ENCODE measurements at places on chromosomes 12 and 14. TPM values are rescaled to one million over a fixed set of nuclear protein-coding genes. Genes with fewer than 3 reads are reported as not detected.

- no peak overlapping the region for H3K4me3 ChIP-seq
- no peak overlapping the region for H3K27ac ChIP-seq
- peaks cover 69% of the 10 kb centered on the region for H3K36me3 ChIP-seq
- H3K27me3 ChIP-seq, result no peaks in the 10 kb centered on the region
- DNase-seq, result no peak
- no peaks in the 10 kb centered on the region for H3K4me1 ChIP-seq
Observed at GRCh38 chr12:101372431-101372830, 35.1 kb downstream of the ARL1 start.

GRCh38 chr12:88985011-88985410, 367.3 kb downstream of the DUSP6 start:
- H3K36me3 ChIP-seq, result no peaks in the 10 kb centered on the region
- no peak for DNase-seq
- no peaks in the 10 kb centered on the region for H3K4me1 ChIP-seq

The TTC6 gene
- not detected for polyA plus RNA-seq

GRCh38 chr12:124437617-124438436, 129.6 kb downstream of the NCOR2 start:
- DNase-seq, result no peak
- no peak overlapping the region for H3K4me3 ChIP-seq
- peaks cover 8% of the 10 kb centered on the region for H3K36me3 ChIP-seq
- H3K27me3 ChIP-seq, result no peaks in the 10 kb centered on the region

The TTC9 gene
- 0.29 TPM for polyA plus RNA-seq

DNA sequence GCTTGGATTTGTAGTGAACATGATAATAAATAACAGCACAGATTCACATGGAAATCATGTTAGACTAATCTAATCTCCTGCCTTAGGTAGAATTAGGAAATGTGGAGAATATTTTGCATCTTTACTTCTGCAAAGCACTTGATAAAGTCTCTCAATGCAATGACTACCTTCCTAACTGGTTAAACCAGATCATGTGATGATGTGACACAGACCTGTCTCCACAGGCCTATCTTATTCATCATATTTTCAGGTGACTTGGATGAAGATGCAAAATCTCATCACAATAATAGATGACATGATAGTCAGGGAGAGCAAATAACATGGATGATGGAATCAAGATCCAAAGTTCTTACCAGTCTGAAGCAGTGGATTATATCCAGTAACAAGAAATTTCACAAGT, 38.5 kb upstream of the RNASE1 start:
- H3K36me3 ChIP-seq, result no peaks in the 10 kb centered on the region
- no peak for DNase-seq
- no peak overlapping the region for H3K4me3 ChIP-seq
- H3K27ac ChIP-seq, result no peak overlapping the region
- no peaks in the 10 kb centered on the region for H3K4me1 ChIP-seq

GRCh38 chr12:65168681-65169319, 583 bp upstream of the LEMD3 start:
- H3K27ac ChIP-seq, result peak overlapping the region; percentile 58
- H3K4me3 ChIP-seq, result peak overlapping the region; percentile 94
- H3K27me3 ChIP-seq, result peaks cover 5% of the 10 kb centered on the region

- H3K36me3 ChIP-seq, result peaks cover 3% of the 10 kb centered on the region
- DNase-seq, result peak; percentile 88
- H3K4me1 ChIP-seq, result peaks cover 14% of the 10 kb centered on the region
- H3K4me3 ChIP-seq, result peak within 1 kb of the TSS; percentile 85
Observed at GRCh38 chr14:24367514-24368211, at the start of gene NFATC4. Gene NFATC4, plus strand, starts transcription at chr14:24368184. Its CDS starts 157 bp downstream, at chr14:24368341.

The STXBP6 gene
- 0.36 TPM for polyA plus RNA-seq

DNA sequence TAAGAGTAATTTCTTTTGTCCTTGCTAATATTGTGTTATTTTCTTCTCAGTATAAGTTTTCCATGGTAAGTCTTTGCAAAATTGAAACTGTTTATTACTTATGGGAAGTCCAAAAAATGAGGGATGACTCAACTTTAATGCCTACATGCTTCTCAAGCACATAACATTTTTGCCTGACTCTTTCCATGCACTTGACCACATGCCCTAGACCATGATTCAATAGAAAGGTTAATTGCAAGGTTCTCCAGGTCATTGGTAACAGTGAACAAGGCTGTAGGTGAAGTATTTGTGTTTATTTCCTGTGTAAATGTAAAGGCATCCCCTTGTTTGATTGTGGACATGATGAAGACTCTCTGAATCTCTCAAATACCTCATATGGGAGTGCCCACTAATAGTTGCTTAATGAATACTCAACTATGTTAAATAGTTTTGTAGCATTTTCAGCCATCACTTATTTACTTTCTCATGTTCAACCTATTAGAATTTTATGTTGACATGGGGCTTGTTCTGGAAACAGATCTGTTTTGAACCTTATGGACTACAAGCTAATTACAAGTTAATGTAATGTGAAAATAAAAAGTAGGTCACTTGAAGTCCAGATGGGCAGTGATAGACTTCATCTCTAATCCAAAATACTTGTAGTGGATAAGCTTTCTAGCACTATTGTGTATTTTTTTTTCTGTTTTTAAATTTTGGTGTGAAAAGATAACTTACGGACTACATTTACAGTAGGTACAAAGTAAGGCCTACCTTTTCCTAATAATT, 131.7 kb downstream of the TMTC2 start:
- no peak overlapping the region for H3K27ac ChIP-seq
- H3K4me1 ChIP-seq, result no peaks in the 10 kb centered on the region
- H3K27me3 ChIP-seq, result no peaks in the 10 kb centered on the region
- H3K4me3 ChIP-seq, result no peak overlapping the region
- H3K36me3 ChIP-seq, result no peaks in the 10 kb centered on the region

- H3K36me3 ChIP-seq, result no peaks in the 10 kb centered on the region
- DNase-seq, result no peak
- no peaks in the 10 kb centered on the region for H3K27me3 ChIP-seq
Observed at GRCh38 chr12:12676605-12677004, 19.4 kb downstream of the GPR19 start.

The RHNO1 gene
- polyA plus RNA-seq, result 39.5 TPM

DNA sequence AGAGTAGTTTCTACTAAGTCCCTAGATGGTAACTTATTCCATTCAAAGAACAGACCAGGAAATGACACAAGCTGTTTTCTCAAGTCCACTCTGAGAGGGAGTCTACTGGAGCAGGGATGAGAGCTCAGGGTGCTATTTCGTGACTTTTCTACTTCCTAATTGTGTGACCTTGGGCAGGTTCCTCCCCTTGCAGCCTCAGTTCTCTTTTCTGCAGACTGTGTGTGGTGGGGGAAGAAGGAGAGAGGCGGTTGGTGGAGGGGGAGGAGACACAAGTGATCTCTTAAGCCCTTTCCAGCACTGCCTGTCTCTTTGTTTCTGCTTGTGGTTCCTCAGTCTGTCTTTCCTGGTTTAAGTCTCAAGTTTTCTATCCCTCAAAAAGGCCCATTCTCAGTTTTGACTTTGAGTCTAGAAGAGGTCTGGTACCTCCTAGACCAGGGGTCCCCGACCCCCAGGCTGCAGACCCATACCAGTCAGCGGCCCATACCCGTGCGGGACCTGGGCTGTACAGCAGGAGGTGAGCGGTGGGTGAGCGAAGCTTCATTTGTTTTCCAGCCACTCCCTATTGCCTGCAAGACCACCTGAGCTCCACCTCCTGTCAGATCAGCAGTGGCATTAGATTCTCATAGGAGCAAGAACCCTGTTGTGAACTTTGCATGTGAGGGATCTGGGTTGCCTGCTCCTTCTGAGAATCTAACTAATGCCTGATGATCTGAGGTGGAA, 10.7 kb downstream of the FGF6 start:
- no peaks in the 10 kb centered on the region for H3K4me1 ChIP-seq
- no peak overlapping the region for H3K27ac ChIP-seq
- 0 out of 2 replicates have a peak, but pooled peaks cover 7% of the 10 kb centered on the region for H3K27me3 ChIP-seq
- no peak overlapping the region for H3K4me3 ChIP-seq

DNA sequence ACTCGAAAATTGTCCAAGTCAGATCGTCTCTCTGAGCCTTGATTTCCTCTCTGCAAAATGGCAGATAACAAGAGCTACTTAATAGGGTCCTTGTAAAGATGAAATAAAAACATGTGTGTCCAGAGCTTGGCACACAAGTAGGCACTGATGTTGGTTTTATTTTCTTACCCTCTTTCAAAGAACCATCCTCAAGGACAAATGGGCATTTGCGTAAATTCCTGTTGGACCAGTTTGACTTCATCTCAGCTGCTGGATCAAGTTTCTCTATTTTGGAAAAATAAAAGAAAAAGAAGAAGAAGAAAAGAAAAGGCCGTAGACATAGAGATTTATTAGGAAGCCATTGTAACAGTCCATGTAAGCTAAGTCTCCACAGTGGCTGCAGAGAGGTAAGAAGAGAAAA, 47.2 kb downstream of the MAP1LC3B2 start:
- H3K27me3 ChIP-seq, result no peaks in the 10 kb centered on the region
- no peak overlapping the region for H3K27ac ChIP-seq
- no peak for DNase-seq
- H3K4me3 ChIP-seq, result no peak overlapping the region
- H3K36me3 ChIP-seq, result no peaks in the 10 kb centered on the region
- peaks cover 6% of the 10 kb centered on the region for H3K4me1 ChIP-seq

GRCh38 chr12:82638324-82638723, 48.4 kb upstream of the TMTC2 start:
- H3K27ac ChIP-seq, result no peak overlapping the region
- no peak for DNase-seq
- no peak overlapping the region for H3K4me3 ChIP-seq
- H3K27me3 ChIP-seq, result no peaks in the 10 kb centered on the region

DNA sequence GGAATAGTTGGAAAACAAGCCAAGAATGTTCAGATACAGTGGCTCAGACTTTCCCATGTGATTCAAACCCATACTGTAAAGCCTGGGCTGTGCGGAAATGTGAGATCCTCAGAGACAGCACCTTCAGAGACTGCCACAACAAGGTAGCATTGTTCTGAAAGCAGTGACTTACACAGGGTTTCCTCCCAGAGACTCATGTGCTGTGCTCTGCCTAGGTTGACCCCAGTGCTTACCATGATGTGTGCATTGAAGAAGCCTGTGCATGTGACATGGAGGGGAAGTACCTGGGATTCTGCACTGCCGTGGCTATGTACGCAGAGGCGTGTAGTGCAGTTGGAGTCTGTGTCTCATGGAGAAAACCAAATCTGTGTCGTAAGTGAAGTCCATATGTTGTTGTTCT, 219.4 kb downstream of the LRRK2 start:
- no peak overlapping the region for H3K27ac ChIP-seq
- no peak overlapping the region for H3K4me3 ChIP-seq
- no peaks in the 10 kb centered on the region for H3K4me1 ChIP-seq

- peak; percentile 55 for DNase-seq
- peaks cover 14% of the 10 kb centered on the region for H3K4me1 ChIP-seq
- no peaks in the 10 kb centered on the region for H3K27me3 ChIP-seq
- H3K36me3 ChIP-seq, result peaks cover 7% of the 10 kb centered on the region
Observed at GRCh38 chr12:55965941-55966407, at the start of gene PMEL. Gene PMEL, minus strand, starts transcription at chr12:55966042. Its CDS starts 31 bp downstream, at chr12:55966011.

DNA sequence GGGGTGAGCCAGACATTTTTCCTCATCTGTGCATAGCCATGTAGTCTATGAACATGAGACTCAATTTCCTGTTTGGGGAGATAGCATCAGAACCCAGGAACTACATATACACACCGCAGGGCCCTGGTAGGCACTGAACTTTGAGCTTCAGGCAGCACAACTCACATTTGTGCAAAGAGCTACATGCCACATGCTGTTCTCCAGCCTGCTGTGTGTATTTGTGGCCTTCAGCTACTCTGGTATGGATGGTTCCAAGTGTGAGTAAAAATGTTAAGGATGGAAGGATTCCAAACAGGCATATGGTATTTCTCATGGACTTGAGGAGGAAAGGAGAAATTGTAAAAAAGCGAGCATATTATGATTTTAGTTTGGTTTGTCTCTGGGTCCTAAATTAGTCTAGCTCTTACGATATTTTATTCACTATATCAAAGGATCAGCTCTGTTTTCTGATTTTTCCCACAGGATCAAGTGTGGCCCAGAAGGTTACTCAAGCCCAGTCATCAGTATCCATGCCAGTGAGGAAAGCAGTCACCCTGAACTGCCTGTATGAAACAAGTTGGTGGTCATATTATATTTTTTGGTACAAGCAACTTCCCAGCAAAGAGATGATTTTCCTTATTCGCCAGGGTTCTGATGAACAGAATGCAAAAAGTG, 422.4 kb upstream of the OR4E1 start:
- H3K4me1 ChIP-seq, result no peaks in the 10 kb centered on the region
- H3K4me3 ChIP-seq, result no peak overlapping the region
- no peak for DNase-seq
- H3K27ac ChIP-seq, result no peak overlapping the region
- no peaks in the 10 kb centered on the region for H3K27me3 ChIP-seq

The GARIN6 gene
- not detected for polyA plus RNA-seq

DNA sequence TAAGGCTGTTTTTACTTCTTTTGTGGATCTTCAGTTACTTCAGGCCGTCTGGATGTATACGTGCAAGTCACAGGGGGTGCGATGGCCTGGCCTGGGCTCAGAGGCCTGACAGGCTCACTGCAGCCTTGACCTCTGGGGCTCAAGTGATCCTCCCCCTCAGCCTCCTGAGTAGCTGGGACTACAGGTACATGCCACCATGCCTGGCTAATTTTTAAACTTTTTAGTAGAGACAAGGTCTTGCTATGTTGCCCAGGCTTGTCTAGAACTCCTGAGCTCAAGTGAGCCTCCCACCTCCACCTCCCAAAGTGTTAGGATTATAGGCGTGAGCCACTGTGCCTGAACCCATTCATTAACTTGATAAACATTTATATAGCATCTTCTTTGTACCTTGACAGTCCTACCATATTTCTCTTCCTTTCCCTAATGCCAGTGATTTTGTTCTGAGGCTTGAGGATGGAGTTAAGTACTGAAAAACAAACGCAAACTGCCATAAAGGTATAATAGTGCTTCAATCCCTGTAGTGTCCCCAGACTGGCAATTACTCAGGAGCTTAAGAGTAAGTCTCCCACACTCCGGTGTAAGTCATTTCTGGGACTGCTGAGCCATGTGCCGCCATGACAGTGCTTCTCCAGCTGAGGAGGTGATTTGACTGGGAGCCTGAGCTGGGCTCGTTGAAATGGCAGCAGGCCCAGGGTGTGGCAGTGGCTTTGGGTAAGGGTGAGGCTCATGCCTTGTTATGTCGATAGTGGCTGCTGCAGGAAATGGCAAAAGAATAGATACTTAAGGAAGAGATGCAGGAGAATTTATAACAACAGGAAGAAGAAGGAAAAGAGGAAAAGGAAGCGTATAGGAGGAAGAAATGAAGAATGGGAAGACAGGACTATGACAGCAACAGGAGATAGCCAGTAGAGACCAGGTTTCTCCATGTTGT, 43.7 kb upstream of the HECTD1 start:
- H3K4me3 ChIP-seq, result no peak overlapping the region
- no peak overlapping the region for H3K27ac ChIP-seq
- no peaks in the 10 kb centered on the region for H3K36me3 ChIP-seq
- no peaks in the 10 kb centered on the region for H3K27me3 ChIP-seq
- no peaks in the 10 kb centered on the region for H3K4me1 ChIP-seq

The NXPH4 gene
- 0.18 TPM for polyA plus RNA-seq

The TTC7B gene
- 43.1 TPM for polyA plus RNA-seq

DNA sequence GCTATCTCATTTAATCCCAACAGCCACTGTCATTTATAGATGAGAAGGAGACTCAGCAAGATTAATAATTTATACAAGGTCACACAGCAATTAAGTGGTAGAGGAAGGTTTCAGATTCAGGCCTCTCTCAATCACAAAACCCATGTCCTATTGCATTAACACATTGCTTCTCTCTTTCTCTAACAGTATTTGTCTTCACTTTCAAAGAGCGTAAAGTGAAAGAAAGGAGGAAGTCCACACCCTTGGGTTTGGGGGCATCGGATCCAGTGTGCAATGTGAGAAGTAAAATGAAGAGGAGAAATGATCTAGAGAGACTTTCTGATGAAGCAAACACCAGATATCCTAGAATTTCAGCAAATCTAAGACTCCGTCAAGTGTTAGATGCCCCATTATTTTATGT, 7.0 kb upstream of the VRK1 start:
- H3K4me1 ChIP-seq, result no peaks in the 10 kb centered on the region
- no peaks in the 10 kb centered on the region for H3K27me3 ChIP-seq
- H3K36me3 ChIP-seq, result no peaks in the 10 kb centered on the region
- no peak for DNase-seq

Data from SK-N-SH (cell line).